Dermis lymphatic vessel endothelial cell (primary cell): ENCODE measurements at places on chromosomes 2 and 18. TPM values are rescaled to one million over a fixed set of nuclear protein-coding genes. Genes with fewer than 3 reads are reported as not detected.

The MERTK gene
- total RNA-seq, result 13.4 and 20.5 TPM in 2 replicates

The LRRC30 gene
- not detected in 2 replicates for total RNA-seq

The MYCN gene
- 8.2 and 8.6 TPM in 2 replicates for total RNA-seq

The GPR155 gene
- 1.1 and 1.5 TPM in 2 replicates for total RNA-seq
